Cardiac muscle cell (in vitro differentiated cells and primary cell): ENCODE measurements at places on chromosomes 2 and 18. TPM values are rescaled to one million over a fixed set of nuclear protein-coding genes. Genes with fewer than 3 reads are reported as not detected.

- H3K4me3 ChIP-seq, result no peak overlapping the region
- H3K36me3 ChIP-seq, result no peaks in the 10 kb centered on the region
- no peak for DNase-seq
Observed at GRCh38 chr2:141630407-141630930, 500.3 kb downstream of the LRP1B start.

DNA sequence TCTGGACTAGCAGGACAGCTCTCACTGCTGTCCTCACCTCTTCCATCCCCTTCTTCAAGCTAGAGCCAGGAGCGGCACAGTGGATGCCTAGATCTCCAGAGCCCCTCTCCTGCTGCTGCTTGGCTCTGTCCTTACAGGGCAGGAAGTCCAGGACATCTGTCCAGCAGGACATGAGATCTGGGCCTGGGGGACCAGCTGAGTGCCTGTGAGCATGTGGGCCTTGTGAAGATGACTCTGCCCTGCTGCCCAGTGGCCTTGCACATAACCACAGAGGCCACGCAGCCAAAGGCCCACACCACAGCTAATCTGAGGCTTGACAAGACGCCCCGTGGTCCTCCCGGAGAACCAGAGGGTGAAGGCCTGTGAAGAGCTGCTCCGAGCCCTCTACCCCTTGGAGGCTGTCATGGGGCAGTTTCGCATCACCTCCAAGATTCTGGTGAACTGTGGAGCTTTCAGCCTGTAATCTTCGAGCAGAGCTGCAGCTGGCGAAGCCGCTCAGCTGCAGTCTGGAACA, 516.7 kb upstream of the HS6ST1 start:
- no peak overlapping the region for H3K4me3 ChIP-seq
- no peak for DNase-seq
- no peaks in the 10 kb centered on the region for H3K36me3 ChIP-seq
- no peaks in the 10 kb centered on the region for H3K4me1 ChIP-seq
- no peak overlapping the region for H3K27ac ChIP-seq

DNA sequence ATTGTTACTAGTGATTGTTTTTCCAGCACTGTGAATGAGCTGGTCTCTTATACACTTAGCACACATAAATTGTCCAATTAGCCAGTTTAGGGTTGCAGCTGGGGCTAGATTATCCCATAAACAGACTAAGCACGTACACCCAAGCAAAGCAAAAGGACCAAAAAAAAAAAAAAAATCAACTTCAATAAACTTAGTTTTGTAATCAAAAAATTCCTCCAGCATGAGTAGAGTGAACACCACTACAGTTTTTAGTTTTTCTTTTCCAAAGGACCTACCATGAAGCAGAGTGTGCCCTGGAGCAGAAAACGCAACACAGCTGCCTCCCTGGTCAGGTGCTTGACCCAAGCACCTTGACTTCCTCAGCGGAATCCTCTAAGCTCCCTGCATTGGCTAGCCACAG, 249.4 kb upstream of the SLC14A2 start:
- no peak overlapping the region for H3K27ac ChIP-seq
- H3K36me3 ChIP-seq, result no peaks in the 10 kb centered on the region
- H3K4me1 ChIP-seq, result peaks cover 7% of the 10 kb centered on the region
- H3K4me3 ChIP-seq, result no peak overlapping the region

GRCh38 chr18:77166523-77166922, 33.9 kb upstream of the MBP start:
- no peak overlapping the region for H3K27ac ChIP-seq
- H3K4me1 ChIP-seq, result no peaks in the 10 kb centered on the region
- H3K4me3 ChIP-seq, result no peak overlapping the region
- no peak for DNase-seq
- H3K36me3 ChIP-seq, result no peaks in the 10 kb centered on the region

- H3K4me3 ChIP-seq, result no peak overlapping the region
- H3K27me3 ChIP-seq, result no peaks in the 10 kb centered on the region
- no peak for DNase-seq
Observed at GRCh38 chr2:154589514-154589913, 109.0 kb upstream of the KCNJ3 start.

- no peaks in the 10 kb centered on the region for H3K36me3 ChIP-seq
- H3K4me1 ChIP-seq, result no peaks in the 10 kb centered on the region
- H3K4me3 ChIP-seq, result no peak overlapping the region
Observed at GRCh38 chr2:53356291-53356905, 411.2 kb upstream of the CHAC2 start.

DNA sequence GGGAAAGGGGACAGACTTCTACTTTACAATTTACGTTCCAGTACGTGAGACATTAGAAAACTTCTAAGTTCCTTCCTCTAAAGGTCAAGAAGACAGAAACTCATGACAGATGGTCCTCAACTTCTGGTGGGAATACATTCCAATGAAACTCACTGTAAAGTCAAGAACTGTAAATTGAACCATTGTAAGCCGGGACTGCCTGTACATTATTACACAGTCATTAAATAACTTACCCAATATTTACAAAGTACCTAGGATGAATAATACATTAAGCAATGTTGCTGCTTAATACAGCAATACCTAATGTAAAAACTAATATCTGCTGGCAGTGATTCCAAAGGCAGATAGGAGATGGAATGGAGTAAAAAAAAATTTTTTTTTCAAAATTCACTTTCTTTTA, 51.9 kb downstream of the CDH2 start:
- no peak overlapping the region for H3K4me3 ChIP-seq
- H3K4me1 ChIP-seq, result peaks cover 43% of the 10 kb centered on the region
- H3K27ac ChIP-seq, result peak overlapping the region; percentile 52
- peak; percentile 38 for DNase-seq
- H3K27me3 ChIP-seq, result no peaks in the 10 kb centered on the region

DNA sequence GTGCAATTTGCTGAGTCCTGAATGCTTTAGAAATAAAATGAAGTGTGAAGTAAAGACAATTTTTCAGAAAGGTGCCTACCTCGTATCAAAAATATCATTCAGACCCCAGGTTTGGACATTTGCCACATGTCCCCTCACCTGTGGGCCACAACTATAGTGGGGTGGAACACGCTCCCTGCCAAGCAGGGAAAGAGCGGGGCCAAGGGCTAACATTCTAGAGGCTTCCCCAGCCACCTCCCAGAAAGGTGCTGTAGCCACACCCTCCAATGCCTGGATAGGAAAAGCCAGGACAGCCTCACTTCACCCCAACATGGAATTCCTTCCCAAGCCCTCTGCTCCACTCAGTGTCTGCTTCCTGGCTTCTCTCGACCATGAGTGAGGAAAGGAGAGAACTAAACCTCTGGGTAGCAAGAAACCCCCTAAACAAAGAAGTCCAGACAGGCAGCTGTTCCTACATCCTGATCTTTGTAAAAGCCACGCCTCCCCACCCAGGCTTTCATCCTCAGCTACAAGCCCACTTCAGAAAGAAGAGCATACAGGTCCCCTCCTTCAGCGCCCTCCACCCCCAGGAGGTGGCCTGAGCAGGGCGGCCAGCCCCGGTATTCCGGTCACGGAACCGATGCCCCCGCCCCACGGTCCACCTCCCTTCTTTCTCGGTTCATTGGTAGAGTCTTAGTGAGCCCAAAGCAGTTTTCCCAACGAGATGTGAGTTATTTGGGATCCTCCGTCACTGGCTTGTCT, 2.1 kb downstream of the COL6A3 start:
- H3K36me3 ChIP-seq, result no peaks in the 10 kb centered on the region
- no peak overlapping the region for H3K27ac ChIP-seq
- peak; percentile 63 for DNase-seq
- H3K4me1 ChIP-seq, result no peaks in the 10 kb centered on the region
- H3K27me3 ChIP-seq, result no peaks in the 10 kb centered on the region

DNA sequence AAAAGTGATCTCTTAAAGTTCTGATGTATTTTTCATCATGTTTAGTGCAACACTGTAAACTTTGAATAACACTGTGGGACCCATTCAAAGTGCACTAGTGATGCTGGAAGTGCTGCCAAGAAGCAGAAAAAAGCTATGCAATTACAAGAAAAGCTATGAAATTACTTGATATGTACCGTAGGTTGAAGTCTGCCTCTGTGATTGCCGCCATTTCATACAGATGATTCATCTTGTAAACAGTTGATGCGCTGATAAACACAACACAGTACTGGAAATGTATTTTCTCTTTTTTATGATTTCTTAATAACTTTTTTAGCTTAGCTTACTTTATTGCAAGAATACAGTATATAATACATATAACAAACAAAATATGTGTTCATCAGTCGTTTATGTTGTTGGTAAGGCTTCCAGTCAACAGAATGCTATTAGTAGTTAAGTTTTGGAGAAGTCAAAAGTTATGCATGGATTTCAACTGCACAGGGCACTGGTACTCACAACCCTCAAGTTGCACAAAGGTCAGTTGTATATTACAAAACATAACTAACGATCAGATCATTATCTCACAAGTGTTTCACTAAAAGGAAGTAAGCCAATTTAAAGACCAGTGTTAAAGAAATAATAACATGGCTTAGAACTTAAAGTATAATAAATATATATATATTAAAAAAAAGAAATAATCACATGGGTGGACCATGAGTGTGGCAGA, 82.0 kb downstream of the SGPP2 start:
- H3K27me3 ChIP-seq, result no peaks in the 10 kb centered on the region
- DNase-seq, result no peak
- H3K4me3 ChIP-seq, result no peak overlapping the region

DNA sequence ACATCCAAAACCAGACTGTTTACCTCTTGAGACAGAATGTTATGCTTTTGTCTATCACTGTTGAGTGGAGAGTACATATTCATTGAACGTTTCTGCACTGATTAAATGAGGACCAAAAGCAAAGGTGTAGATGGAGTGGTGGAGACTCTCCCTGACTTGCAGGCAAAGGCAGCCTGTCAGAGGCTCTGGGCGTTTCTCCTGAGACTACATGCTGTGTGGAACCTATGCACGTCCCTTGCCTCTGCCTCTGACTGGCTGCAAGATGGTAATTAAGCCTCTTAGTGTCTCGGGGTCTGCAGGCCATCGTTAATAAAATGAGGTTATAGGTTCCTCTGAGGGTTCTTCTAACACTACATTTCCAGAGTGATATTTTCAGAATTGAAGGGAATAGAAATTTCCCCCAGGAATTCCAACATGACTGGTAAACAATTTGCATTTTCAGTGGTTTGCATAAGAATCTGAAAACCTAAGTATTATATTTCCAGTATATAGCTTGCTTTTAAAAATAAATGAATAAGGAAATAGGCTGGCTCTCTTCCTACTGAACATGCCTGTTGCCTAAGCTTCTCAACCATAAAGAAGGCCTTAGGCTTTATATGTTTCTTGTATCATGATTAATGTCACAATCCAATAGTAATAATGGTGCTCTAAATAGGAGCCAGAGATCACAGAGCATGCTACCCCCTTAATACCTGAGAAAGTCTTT, 107.4 kb downstream of the FTCDNL1 start:
- H3K4me3 ChIP-seq, result no peak overlapping the region
- H3K27ac ChIP-seq, result no peak overlapping the region
- no peaks in the 10 kb centered on the region for H3K36me3 ChIP-seq
- H3K4me1 ChIP-seq, result no peaks in the 10 kb centered on the region

- no peaks in the 10 kb centered on the region for H3K27me3 ChIP-seq
- H3K36me3 ChIP-seq, result no peaks in the 10 kb centered on the region
- H3K4me3 ChIP-seq, result no peak overlapping the region
- no peak overlapping the region for H3K27ac ChIP-seq
- no peak for DNase-seq
Observed at GRCh38 chr2:74109551-74109950, 38.2 kb downstream of the BOLA3 start.

- no peak overlapping the region for H3K27ac ChIP-seq
- no peaks in the 10 kb centered on the region for H3K27me3 ChIP-seq
- H3K4me3 ChIP-seq, result no peak overlapping the region
- DNase-seq, result no peak
Observed at GRCh38 chr18:35692866-35693265, 111.3 kb downstream of the GALNT1 start.

The RUFY4 gene
- not detected in 2 replicates for total RNA-seq

The GDF7 gene
- 0.14 and 0.15 TPM in 2 replicates for total RNA-seq

The SERPINB13 gene
- not detected in 2 replicates for total RNA-seq

The TTC32 gene
- total RNA-seq, result 19.3 and 23.0 TPM in 2 replicates

The MBD2 gene
- 27.5 and 29.1 TPM in 2 replicates for total RNA-seq

The HYCC2 gene
- 3.1 and 7.0 TPM in 2 replicates for total RNA-seq

The IAH1 gene
- 41.8 and 45.4 TPM in 2 replicates for total RNA-seq

The CPSF3 gene
- total RNA-seq, result 45.9 and 57.4 TPM in 2 replicates

The ST6GAL2 gene
- 0.57 and 1.2 TPM in 2 replicates for total RNA-seq

The ERICH2 gene
- total RNA-seq, result 1.0 and 1.5 TPM in 2 replicates

The ARHGEF4 gene
- total RNA-seq, result 38.3 and 82.2 TPM in 2 replicates

The NTSR2 gene
- not detected in 2 replicates for total RNA-seq

The FAHD2B gene
- total RNA-seq, result 43.7 and 45.2 TPM in 2 replicates

The KANSL1L gene
- 23.3 and 23.6 TPM in 2 replicates for total RNA-seq
